ENCODE measurements at places on chromosomes 4 and X.

- no peak for DNase-seq
Measured at GRCh38 chr4:168562041-168562571, 65.3 kb downstream of the PALLD start.

DNA sequence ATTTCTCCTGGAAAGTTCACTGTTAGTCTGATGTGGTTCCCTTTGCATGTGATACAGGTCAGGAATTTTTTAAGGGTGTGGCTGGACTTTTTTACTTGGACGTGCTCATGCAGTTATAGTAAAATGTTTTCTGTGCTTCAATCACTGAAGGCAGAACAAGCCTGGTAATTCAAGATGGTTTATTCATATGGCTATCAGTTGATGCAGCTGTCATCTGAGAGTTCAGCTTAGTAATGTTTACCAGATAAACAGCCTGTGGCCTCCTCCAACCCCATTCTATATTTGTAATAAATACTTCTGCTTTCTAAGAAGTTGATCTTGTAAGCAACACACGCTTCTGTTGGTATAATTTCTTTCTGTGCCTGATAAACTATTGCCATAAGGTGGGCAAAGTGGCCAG, 2105.9 kb downstream of the ARAP2 start:
- no peak for DNase-seq

- no peak for DNase-seq
Measured at GRCh38 chr4:109440948-109441347, 7.3 kb downstream of the SEC24B start.

DNA sequence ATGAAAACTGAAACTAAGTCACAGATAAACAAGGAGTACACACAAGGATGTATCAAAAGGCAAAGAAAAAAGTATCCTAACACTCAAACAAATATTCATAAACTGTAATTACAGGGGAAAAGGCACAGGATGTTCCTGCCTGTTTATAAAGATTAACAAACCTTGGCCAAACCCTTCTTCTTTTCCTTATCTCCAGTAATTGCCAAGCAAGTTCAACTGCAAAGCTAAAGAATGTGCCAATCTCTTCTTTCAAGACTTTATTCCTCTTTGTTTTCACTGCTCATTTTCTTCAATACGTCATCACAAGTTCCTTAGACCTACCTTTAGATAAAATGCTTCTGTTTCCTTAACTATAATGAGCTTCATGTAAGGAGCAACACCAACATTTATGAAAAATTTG, 171.2 kb downstream of the AMELX start:
- DNase-seq: no peak

DNA sequence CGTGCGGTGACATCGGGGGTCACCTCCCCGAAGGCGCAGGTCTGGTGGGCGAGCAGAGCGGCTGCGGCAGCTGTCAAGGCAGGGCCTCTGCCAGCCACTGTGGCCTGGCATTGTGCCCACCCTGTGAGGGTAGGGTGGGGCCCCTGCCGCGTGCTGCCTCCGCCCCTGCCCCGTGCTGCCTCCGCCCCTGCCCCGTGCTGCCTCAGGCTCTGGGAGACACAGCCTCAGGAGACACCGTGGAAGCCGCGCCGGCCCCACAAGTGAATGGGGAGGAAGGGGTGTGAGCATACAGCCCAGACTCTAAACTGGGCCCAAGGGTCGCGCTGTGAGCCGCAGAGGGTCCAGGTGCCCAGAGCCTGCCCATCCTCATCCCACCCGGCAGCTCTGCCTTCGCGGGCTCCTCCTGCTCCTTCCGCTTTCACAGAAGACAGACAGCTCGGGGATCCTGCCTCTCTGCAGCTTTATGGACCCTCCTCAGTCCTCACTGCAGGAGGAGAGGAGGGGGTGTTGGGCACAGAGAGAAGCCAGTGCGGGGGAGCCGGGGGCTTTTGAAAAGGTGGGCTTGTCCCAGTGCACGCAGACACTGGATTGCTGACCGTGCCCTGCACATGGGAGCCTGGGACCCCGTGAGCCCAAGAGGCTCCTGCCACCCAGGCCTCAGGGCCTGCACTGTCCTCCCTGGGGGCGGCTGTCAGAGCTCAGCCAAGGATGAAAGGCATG, 27.4 kb downstream of the PCGF3 start:
- DNase-seq: no peak

GRCh38 chr4:573122-573892, 2.8 kb downstream of the TMEM271 start:
- no peak for DNase-seq

GRCh38 chr4:54498661-54499111, 159.1 kb upstream of the KIT start:
- no peak for DNase-seq

DNA sequence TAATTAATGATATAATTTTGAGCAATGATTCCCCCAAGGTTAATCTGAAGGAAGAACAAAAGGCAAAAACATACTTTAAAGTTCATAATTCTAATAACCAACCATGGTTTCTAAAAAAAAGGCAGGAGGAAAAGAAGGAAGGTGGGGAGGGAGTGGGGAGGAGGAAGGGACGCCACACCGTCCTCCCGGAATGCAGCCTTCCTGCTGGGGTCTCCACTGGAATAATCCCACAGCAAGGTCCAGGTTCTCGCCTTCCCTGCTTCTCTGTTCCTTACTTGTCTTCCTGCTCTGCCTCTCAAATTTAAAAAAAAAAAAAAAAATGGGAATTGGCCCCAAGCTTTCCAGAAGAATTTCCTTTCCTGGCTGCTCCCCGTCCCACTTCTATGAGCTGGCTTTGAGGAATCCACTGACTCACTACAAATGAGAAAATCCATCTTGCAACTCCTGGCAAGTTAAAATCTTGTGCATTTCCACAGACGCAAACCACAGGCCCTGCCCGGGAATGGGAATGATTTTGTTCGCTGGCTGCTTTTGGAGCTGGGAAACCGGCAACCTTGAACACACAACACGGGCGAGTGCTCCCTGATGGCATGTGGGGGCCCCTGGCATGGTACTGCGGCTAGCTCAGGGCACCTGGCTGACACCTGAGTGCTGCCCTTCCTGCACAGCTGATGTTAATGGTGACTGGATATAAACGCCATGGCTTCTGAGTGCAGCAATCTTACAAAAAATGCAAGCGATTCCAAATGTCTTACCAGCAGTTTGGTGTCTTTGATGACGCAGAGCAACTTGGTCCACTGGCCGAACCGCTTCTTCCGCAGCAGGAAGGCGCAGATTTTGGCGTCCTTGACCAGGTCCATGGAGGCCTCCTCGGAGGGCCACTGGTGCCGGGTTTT, 97.0 kb downstream of the AFAP1 start:
- peak; percentile 97 for DNase-seq

- no peak for DNase-seq
Measured at GRCh38 chr4:78764498-78764961, 11.6 kb upstream of the BMP2K start.

Measured in GM04503 (cell line).